Stimulated activated CD4-positive, alpha-beta T cell treated with anti-CD3 and anti-CD28 coated beads, Interleukin-12 subunit alpha, Interleukin-12 subunit beta, amount 100 ng/mL, for 4 hours (primary cell): ENCODE measurements at places on chromosomes 3 and 15.

DNA sequence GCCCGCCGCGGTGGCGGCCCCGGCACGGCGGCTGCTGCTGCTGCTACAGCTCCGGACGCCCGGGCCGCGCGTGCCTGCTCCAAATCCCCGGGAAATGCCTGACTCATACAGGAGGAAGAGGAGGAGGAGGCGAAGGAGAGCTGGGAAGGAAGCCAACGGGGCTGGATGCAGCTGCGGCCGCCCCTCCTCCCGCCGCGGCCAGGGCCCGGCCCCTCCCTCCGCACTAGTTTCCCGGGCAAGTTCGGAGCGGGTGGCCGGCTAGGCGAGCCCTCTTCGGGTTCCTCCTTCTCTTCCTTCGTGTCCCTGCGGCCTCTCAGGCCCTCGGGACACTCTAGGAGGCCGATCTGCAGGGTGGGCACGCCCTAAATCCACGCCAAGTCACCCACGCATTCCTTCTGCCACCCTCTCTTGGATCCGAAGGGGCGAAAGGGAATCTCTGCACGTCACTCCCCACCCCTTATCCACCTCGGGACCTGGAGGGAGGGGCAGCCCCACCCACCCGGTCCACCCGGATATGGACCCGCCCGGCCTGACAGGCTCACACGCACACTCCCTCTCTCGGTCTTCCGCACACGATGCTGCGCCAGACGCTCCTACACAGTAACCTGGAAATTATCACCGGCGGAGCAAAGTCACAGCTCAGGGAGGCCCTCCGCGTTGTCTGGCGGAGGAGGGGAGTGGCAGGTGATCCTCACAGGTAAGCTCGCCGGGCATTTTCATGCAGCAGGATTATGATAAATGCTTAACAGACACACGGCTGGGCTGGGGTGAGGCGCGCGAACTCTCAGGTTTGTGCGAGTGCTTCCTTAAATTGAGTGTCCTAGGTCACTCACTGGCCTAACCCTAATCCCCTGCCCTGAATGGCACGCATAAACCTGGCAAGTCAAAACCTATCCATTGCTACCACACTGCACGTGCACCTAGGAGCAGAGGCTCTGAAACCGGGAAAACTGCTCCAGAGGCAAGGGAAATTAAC, at the start of the genes OSBPL10 and ZNF860:
Gene OSBPL10, minus strand, starts transcription at position 57 of the 976 bp plus-strand sequence. CDS start 83 bp downstream, outside the sequence.
Gene ZNF860, plus strand, starts transcription at position 545 of the 976 bp plus-strand sequence. CDS start 7,330 bp downstream, outside the sequence.
- DNase-seq = peak; percentile 10

DNA sequence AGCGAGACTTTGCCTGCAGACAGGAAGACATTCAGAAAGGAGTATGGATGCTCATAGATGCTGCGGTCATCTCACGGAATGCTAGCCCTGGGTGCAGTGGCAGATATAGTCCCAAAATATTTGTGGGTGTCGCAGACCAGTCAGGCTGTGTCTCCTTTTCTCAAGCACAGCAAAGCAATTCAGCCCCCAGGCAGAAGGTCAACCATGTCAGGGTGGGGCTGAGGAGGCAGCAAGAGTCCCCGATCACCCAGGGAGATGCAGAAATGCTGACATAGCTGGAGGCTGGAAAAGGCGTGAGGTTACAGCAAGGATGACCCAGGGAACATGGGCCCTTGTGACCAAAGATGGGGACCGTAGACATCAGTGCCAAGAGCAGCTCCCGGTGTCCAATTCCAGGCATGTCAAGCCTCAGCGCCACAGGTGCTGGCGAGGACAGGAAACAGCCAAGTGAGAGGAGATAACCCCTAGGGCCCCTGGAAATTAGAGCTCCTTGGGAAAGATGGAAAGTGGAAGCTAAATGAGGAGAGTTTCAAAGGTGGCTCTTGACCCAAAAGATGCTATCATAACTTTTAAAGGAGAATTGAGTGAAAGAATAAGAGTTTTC, 81.2 kb upstream of the ABHD17C start:
- no peak for DNase-seq

DNA sequence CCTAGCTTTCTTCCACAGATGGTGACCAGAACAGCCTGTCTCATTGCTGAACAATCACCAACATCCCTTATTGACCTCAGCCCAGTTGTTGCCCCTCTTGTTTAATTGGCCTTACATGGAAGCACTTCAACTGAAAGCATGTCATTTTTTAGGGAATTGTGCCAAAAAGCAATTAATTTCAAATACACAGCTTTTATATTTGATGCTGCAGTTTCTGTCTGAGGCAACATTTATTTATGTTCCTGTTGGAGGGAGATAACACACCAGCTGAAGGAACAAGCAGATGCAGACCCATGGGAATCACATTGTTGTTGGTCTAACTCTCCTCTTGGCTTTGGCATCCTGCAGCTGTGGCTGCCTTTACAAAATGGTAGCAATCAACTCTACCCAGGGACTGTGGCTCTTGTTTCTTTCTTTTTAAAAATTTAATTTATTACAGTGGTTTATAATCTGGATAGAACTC, 498.1 kb upstream of the RGMA start:
- no peak for DNase-seq

GRCh38 chr3:153972862-153973261, 148.3 kb upstream of the ARHGEF26 start:
- DNase-seq = no peak

DNA sequence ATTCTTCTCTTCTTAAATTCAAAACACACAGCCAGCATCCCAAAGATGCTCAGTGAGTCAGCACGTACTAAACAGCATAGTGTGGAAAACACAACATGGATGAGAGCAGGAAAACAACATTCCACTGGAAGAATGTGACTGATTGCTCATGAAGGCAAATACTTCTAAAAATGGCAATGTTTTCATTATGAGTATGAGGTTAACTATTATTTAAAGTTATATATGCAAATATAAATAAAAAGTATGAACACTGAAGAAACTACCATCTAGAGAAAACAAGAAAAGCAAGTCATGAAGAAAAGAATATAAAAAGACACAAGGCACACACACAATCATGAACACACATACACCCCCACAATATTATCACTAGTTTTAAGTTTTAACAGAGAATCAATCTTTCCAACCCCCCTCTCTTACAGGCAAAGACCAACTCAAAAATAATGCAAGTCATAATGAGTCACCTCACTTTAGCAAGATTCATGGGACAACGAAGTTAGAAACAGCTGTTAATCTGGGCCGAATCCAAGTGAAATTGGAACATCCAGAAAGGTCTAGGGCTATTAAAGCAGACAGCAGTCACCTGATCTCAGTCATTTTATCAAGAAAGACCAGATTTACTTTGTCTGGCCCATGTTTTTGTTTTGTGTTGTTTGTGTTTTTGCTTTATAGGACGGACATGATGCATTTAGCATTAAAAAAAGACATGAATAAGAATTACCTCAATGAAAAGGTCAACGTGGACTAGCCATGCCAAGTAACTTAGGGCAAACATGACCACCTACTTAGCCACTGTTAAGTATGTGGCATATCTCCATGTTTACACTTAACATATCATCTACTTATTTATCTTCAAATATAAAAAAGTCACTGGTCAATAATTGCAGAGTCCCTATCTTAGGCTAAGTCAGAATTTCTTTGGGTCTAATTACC, 18.1 kb downstream of the GBE1 start:
- DNase-seq = no peak
